ENCODE measurements at places on chromosomes 16 and 17.

DNA sequence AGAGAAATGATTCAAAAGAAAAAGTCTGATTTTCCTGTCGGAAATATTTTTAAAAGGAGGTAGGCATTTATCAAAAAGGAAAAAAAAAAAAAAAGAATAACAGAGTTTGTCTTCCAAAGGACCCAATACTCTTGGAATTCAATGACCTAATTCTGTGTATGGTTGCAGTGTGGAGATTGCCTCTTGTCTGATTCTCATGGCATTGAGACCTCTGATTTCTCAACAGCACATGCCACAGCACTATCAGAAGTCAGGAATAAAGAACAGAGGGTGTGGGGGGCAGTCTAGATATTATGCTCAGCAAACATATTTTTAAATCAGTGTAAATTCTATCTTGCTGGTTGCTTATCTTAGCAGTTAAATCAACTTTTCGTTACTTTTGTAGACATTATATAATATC lies 81.3 kb upstream of the SOX9 start:
- no peak for DNase-seq

GRCh38 chr16:84496991-84497390 lies 7.5 kb downstream of the MEAK7 start:
- DNase-seq = no peak

- DNase-seq = no peak
These were observed 85.1 kb downstream of the WWOX start for GRCh38 chr16:78184238-78185183.

DNA sequence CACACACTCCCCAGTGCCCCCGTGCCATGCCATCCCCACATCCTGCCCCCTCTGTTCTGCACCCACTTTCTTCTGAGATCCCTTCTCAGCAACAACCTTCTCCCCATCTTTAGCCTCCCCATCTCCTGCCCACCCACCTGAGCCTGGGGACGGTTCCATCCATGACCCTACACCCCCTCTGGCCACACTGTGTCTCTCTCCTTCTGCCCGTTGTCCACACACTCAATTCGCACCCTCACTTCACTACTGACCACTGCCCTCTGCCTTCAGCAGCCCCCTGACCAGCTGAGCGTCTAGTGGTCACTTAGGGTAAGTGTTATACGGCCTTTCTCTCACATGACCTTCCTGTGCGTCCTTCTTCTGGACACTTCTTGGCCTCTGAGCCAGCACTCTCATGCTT lies 6.1 kb downstream of the ARHGAP27 start:
- DNase-seq = no peak

DNA sequence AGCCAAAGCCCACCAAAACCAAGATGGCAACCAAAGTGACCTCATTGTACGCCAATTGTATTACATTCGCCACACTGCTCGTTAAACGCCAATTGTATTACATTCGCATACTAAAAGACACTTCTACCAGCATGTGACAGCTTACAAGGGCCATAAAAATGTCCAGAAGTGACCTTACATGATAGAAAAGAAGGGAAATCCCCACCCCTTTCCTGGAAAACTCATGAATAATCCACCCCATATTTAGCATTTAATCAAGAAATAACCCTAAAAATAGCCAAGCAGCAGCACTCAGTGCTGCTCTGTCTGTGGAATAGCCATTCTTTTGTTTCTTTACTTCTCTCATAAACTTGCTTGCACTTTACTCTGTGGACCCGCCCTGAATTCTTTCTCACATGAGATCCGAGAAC lies 25.7 kb downstream of the PSMD7 start:
- no peak for DNase-seq

DNA sequence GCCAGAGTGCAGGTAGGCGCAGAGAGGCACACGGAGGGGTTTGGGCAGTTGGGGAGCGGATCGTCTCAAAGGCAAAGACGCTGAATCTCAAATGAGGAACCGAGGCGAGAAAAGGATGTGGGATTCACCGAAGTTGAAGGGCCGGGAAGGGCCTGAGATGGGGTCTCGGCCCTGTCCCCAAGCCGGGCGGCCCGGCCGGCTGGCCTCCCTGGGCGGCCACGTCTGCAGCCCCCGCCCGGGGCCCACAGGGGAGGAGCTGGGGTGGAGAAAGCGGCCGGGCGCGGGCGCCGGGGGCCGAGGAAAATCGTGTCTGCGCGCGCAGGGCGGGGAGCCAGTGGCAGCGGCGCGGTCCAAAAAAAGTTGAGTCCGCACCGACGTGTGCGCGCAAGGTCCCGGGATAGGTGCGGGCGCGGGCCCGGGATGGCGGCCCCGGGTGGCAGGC lies 458 bp downstream of the SLC12A4 start:
- no peak for DNase-seq

GRCh38 chr17:17086585-17086984 lies 44.3 kb downstream of the MPRIP start:
- no peak for DNase-seq

DNA sequence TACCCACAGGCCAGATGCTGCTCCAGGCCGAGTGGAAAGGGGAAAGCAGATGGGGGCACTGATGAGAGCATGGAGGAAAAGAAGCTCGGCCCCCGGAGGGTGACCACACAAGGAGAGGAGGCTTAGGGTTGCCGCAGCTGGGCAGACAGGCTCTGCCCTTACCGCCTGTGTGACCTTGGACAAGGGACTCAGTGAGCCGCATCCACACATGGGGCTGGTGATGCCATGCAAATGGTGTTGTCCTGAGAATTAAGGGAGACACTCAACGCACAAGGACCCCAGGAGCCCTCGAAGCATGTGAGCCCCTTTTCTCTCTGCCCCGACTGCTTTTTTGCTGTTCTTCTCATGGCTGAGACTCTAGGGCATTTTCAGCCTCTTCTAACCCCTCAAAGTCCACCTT lies 61.0 kb downstream of the PLXDC1 start:
- no peak for DNase-seq

DNA sequence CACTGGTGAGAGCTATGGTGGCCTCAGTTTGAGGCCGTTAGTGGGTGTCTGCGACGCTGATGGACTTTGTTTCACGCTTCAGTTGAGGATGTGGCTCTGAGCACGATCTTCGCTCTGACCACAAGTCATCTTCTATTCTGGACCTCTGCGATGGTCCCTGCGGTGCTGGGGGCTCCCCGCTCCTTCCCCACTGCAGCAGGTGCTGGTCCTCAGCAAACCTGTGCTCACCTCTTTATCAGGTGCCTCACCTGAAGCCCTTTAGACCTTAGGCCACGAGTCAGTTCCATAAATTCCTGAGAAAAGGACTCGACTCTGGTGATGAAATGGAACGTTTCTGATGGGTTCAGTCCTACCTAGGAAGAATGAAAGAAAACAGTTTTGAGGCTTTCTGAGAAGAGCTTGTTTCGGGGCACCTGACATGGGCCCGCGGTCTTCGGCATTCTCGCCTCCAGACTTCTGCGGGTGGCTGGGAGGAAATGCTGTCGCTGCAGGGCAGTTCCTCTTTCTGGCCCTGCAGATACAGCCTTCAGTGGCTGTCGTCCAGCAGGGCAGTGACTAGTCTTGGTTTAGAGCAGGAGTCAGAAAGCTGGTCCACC lies 4.7 kb downstream of the KCTD5 start:
- no peak for DNase-seq

DNA sequence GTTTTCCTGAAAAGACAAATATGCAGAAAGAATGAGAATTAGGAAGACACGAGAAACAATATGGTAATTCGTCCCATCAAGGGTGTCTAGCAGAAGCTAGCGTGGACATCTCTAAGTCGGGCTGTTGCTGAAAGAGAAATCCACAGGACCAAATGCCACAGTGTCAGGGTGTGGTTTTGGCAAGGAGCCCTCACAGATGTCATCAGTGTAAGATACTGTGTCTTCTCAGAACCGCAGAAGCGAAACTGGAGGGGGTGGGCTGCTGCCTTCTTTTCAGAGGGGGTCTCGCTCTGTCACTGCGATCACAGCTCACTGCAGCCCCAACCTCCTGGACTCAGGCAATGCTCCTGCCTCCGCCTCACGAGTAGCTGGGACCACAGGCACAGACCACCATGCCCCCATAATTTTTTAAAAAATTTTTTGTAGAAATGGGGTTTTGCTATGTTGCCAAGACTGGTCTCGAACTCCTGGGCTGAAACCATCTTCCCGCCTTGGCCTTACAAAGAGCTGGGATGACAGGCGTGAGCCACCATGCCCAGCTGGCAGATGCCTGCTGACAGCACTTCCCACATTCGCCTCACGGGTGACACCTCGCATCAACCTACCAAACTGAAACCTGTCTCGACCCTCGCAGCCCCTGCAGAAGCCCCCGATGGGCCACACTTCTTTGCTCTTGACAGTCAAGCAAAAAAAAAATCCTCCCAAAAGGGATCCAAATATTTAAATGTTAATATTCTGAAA lies 26.2 kb downstream of the TRAP1 start:
- no peak for DNase-seq

- no peak for DNase-seq
These were observed 108.3 kb downstream of the ZNF423 start for GRCh38 chr16:49747654-49748053.

DNA sequence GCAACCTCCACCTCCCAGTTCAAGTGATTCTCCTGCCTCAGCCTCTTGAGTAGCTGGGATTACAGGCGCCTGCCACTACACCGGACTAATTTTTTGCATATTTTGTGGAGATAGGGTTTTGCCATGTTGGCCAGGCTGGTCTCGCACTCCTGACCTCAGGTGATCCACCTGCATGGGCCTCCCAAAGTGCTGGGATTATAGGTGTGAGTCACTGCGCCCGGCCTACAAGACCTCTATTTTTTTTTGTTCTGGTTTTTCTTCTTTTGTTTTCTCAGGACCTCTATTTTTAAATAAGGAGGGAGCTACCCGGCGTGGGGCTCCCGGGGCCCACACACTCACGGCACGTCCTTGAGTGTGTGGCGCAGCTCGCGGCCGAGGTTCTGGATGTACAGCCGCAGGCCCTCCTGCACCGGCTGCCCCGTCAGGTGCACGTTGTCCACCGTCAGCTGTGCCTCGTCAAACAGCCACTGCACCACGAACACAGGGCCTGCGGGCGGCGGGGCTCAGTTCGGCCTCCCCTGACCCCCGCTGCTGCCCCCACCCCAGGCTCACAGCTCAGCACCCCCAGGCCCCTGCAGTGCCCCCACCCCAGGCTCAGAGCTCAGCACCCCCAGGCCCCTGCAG lies 5.8 kb downstream of the NOTUM start:
- DNase-seq = no peak

GRCh38 chr16:58413359-58413758 lies 21.1 kb downstream of the GINS3 start:
- DNase-seq = no peak

GRCh38 chr17:6603744-6604325 lies 36.7 kb downstream of the KIAA0753 start:
- no peak for DNase-seq

DNA sequence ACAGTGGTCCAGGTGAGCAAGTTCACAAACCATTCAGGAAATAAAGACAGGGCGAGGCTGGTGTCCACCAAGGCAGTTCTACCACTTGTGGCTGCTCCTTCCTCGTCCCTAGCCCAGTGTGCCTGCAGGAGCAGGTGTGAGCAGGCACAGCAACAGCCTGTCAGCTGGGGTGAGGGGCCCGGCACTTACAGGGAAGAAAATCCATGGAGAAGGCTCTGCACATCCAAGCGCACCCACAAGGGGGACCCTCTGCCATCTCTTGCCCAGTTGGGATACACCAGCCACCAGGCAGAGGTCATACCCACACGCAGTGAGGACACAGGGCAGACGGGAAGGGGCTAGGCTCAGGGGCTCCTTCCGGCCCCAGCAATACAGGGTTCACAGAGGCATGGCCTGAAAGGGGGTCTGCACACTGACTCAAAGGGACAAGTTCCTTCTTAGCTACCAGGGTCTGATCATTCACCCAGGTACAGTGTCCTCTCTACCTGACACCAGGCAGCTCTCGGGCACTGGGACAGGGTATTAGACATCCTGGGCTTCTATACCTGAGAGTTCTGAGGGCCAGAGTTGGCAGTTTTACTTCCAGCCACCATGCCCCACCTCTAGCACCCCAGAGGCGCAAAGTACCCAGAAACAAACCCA lies 27.0 kb downstream of the CDIP1 start:
- DNase-seq = peak; percentile 67

DNA sequence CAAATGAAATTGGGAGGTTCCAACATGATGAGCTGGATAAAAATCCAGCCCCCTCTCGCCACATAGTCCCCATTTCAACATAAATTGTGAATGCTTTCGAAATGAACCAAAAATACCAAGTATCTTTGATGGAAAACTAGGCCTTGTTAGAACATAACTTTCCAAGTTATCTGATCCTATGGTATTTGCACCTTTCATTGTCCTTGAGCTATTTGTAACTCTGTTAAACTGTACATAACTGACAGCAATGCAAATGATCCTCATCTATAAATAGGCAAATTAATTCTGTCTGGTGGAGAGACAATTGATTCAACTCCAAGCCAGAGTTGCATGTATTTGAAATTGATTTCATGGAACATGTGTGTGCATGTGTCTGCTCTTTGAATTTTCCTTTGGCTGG lies 18.2 kb downstream of the CMTM4 start:
- DNase-seq = no peak

- DNase-seq = no peak
These were observed 4.1 kb downstream of the SMTNL2 start for GRCh38 chr17:4588391-4588790.

DNA sequence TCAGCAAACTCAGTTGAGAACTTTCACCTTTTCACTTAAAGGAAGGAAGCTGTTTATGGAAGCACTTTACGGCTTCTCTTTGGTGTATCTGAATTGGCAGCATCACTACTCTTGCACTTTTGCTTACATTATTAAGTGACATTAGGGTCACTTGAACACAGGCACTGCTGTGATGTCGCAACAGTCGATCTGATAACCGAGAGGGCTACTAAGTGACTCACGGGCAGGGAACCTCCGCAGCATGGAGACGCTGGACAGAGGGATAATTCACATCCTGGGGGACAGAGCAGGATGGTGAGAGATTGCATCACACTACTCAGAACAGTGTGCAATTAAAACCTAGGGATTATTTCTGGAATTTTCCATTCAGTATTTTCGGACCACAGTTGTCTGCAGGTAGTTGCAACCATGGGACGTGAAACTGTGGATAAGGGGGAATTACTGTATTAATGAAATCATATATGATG lies 56.5 kb downstream of the DNAH2 start:
- DNase-seq = no peak

DNA sequence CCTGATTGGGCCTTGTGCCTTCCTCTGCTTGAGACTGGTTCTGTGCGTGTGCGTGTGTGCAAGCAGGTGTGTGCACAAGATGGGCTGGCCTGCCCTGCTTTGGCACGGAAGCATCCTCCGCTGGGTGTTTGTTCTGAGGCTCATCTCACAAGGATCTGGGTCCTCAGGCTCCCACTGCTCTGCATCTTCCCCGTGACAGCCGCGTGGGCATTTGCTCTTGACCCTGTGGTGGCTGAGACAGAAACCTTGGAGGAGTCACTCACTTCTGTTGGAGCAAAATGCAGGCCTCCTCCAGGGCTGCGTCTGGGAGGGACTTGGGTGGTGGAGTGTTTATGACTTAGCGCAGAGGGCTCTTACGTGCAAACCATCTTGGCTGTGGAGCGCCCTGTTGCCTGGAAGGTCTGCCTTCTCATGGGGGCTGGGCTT lies 119.2 kb downstream of the RPTOR start:
- DNase-seq = no peak

- DNase-seq = no peak
These were observed 12.1 kb upstream of the DCAF7 start for GRCh38 chr17:63537991-63538692.

Measured in endothelial cell (in vitro differentiated cells).